G401 (cell line): ENCODE measurements at places on chromosomes 2 and 18.

- DNase-seq = no peak
Measured at GRCh38 chr2:158762336-158762735, 32.8 kb upstream of the DAPL1 start.

GRCh38 chr2:205274801-205275200 is 407.5 kb upstream of the NRP2 start:
- DNase-seq = no peak

DNA sequence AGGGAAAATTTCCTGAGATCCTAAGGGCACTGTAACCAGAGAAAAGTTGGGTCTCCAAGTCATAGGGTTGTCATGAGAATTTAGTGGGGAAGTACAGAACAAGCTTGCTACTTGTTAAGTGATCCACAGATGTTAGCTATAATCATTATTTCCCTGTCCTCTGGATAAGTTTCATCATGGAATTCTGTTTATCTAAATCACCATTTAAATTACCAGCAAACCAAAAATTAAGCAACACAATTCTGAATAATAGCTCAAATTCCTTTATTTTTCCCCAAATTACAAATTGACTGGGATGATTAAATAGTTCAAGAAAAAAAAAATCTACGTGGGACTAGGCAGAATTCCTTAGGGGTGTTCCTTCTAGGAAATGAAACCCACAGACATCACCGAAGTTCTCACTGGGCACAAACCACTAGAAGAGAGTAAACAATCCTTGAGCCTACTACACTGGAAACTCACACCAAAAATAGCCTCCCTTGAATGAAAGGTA is 159.5 kb downstream of the COL6A3 start:
- no peak for DNase-seq

GRCh38 chr2:70132244-70133126 is 45.2 kb downstream of the PCBP1 start:
- DNase-seq = peak; percentile 97

GRCh38 chr2:132438691-132439090 is 22.1 kb downstream of the GPR39 start:
- DNase-seq = no peak

DNA sequence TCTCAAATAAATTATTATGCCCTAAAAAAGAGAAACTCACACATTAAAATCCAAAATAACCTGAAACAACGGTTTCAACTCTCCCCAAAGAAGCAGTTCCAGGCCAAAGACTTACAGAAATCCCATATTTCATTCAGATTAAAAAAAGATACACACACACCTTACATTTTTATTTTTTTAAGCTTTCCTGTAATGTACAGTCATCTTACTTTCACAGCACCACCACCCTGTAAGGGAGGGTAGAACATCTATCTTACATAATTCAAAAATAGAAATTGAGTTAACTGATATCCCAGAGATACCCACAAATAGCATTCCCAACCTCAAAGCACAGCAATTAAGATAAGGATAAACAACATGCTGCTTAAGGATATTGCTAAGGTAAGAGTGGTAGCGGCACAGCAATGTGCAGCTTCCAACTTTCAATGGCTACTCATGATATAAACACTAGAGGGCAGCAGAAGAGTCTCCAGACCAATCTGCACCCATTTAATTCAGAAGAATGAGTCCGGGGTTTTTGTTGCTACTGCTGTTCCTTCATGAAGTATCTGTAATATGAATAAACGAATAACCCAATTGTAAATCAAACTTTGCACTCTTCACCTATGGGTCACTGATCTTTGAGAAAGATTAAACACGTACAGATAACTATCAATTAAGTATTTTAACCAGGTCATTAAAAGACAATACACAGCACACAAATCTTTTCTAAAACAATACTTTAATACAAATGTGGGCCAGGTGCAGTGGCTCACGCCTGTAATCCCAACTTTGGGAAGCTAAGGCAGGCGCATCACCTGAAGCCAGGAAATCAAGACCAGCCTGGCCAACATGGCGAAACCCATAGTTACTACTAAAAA is 11.3 kb downstream of the GFPT1 start:
- peak; percentile 29 for DNase-seq

- no peak for DNase-seq
Measured at GRCh38 chr2:230905448-230906421, 19.3 kb downstream of the GPR55 start.

DNA sequence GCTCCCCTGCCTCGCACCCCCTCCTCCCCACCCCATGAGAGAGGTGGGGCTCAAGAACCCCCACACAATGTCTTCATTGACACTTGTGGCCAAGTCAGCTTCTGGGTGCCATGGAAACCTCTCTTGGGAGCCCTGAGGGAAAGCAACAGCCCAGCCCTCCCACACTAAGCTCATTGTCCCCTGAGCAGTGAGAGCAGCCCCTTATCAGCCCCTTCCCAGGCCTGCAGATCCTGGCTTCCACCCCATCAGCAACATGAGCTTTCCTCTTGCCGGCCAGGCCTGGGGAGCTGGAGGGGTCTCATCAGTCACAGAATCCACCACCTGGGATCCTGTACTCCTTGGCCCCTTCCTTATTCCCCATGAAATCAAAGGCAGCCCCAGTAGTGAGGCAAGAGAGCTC is 107.8 kb upstream of the ST3GAL5 start:
- peak; percentile 42 for DNase-seq

DNA sequence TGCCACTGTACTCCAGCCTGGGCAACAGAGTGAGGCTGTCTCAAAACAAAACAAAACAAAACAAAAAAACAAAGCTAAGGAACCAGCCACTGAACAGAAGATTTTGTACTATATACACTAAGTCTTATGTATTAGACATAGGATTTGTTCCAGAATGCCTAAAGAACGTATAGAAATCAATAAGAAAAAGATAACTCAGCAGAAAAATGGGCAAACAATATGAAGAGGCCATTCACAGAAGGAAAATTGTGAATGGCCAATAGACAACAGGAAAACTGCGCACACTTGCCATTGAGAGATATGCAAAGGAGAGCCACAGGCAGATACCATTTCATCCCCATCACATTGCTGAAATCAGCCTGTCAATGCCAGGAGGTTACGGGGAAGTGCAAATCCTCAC is 14.9 kb upstream of the UBE2F start:
- no peak for DNase-seq

GRCh38 chr18:75823471-75823870 is 396.0 kb upstream of the SMIM21 start:
- no peak for DNase-seq

DNA sequence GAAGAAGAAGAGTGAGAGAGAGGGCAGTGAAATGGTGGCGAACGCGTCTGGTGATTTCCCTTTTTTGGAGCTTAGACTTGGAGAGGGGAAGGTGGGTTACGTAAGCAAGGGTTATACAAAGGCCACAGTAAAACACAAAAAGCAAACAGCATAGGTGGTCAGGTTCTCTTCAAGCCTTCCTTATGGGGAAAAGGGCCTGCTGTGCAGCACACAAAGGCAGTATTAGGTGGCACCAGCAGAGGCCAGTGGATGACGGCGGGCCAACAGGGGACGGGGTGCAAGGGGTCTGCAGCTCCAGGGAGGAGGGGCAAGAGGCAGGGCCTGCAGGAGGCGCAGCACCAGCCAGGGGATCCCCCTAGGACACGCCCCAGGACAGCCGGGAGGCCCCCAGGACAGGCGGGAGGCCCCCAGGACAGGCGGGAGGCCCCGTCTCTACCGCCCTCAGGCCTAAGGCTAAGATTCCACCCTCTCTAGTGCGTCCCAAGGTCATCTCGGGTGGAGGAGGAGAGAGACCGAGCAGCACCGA is 32.6 kb upstream of the NPC1 start:
- no peak for DNase-seq

DNA sequence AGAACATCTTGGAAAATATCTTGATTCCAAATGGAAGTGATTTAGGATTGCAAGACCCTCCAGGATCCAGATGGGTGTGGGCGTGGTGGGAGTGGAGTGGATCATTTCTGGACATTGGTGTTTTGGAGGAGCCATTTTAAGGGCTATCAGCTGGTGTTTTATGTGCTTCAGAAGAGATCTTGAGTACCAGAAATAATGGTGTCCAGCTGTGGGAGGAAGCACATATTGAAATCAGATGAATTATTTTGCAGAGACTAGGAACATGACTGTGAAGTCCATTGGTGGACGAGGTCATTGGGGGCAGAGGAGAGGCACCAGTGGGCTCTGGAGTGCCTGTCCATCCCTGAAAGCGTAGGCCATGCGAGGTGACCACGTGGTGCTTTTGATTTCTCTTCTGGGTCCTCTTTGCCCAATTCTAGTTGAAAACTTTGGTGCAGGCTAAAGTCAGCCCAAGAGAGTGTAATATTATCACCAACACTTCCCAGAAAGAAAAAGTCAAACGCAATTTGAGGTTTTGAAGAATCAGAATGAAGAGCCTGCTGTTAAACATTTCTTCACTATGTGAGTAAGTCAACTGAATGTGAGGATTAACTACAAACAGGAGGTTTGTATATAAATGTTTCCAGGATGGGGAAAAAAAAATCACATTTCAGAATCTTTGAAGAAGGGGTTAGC is 31.6 kb downstream of the RNF144A start:
- DNase-seq = no peak

DNA sequence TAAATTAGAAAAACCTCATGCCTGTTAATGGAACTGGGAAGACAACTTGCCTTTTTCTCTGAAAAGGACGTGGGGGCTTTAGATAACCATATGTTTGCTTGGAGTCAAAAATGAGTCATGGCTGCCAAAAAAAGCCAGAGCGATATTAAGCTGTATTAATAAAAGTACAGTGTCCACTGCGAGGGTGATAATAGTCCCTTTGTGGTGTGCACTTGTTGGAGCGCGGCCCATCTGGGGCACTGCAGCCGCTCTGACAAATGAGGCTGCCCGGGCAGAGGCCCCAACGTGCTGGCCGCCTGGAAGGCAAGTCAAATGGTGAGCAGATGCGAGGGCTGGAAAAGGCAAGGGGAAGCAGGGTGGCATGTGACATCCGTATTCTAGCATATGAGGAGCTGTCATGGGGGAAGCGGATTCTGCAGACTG is 103.3 kb upstream of the NCK2 start:
- DNase-seq = peak; percentile 92

DNA sequence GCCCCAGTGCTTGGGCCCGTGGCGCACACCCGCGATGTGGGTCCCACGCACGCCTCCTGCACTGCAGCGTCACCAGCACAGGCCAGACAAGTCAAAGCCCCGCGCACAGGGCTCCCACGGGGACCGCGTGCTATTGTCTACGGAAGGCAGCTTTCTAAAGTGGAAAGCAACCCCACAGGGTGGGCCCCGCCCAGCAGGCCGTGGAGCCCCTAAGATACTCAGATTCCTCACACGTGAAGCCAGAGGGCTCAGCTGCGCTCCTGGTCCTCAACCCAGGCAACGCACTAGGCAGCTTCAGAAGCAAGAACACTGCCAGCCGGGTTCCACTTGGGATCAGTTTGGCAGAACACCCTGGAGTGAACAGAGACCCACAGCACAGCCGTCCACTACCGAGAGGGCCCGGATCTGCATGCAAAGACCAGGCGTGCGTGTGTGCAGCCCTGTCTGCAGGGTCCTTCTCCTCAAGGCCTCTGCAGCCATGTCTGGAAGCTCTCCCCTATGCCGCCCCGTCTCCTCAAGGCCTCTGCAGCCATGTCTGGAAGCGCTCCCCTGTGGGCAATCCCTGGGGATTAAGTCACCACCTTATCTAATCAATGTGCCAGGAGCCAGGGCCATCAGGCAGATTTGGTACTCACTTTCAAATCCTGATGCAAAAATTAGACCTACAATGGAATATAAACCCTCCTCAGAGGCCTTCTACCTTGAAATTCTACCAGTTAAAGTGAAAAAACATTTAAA is 231.3 kb downstream of the HDAC4 start:
- no peak for DNase-seq

- peak; percentile 16 for DNase-seq
Measured at GRCh38 chr18:23812546-23813440, 123.5 kb downstream of the LAMA3 start.

DNA sequence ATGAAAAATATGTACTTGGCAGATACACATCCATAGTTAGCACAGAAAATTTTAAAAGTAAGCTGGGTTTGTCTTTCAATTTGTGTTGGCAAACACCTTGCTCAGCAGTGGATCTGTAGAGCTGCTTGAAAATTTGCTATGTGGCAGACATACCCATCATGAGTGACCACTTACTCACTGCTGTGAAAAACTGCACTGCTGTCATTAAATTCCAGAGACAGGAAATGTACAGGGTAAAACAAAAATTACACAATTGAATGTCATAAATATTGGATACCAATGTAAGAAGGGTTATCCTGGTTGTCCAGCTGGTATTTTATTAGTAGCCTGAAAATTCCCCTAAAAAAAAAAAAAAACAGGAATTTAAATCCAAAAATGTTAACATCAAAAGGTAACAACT is 24.5 kb downstream of the NIF3L1 start:
- no peak for DNase-seq

DNA sequence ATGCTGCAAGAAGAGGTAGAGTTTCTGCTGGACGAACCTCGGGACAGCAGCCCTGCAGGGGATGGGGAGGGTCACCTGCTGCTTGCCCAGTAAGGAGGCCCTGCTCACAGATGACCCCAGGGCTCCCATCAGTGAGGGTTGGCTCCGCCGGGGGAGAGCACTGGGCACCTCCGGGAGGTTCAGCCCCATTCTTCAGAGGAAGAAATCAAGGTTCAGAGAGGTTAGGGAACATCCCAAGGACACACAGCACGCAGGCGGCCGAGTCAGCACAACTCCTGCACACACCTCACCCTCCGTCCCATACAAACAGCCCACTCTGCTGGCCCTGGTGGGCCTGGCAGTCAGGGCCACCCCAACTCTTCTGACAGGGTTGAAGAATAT is 11.7 kb upstream of the CCDC74B start:
- no peak for DNase-seq

DNA sequence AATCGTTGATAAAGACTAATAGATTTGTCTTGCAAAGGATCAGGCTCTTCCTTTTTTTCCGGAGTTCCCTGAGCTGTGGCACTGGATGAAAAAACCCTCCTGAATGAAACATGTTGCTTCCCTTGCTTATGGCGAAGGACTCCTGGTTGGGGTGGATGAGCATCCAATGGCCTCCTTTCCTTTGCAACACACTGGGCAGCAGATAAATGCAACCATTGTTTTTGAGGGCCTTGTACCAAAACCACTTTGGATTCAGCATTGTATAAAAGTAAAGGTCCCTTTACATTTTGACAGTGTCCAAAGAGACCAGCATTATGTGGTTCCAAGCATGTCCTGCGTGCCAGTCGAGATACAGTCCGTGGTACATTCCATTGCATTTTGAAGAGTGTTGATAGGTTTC is 44.7 kb downstream of the FAM210A start:
- DNase-seq = no peak
